ENCODE measurements at places on chromosomes 6 and 20.

GRCh38 chr20:35328095-35328685, 36.0 kb upstream of the FAM83C start:
- no peaks in the 10 kb centered on the region for H3K36me3 ChIP-seq
- H3K27ac ChIP-seq: no peak overlapping the region
- peaks cover 5% of the 10 kb centered on the region for H3K4me1 ChIP-seq
- no peak for DNase-seq
- no peak overlapping the region for H3K4me3 ChIP-seq

GRCh38 chr6:168415098-168415992, 25.6 kb upstream of the SMOC2 start:
- H3K36me3 ChIP-seq: no peaks in the 10 kb centered on the region
- no peak overlapping the region for H3K27ac ChIP-seq
- DNase-seq: no peak
- peaks cover 5% of the 10 kb centered on the region for H3K27me3 ChIP-seq
- H3K4me3 ChIP-seq: no peak overlapping the region

DNA sequence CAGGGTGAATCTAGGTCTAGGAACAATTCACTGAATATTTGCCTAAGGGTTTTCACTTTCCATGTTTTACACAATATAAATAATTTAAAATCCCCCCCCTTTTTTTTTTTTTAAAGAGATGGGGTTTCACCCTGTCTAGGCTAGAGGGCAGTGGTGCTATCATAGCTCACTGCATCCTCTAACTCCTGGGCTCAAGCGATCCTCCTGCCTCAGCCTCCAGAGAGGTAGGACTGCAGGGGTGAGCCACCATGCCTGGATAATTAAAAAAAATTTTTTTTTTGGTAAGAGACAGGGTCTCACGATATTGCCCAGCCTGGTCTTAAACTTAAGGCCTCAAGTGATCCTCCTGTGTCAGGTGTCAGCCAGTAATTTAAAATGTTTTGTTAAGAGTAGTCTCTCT, 17.8 kb downstream of the QKI start:
- H3K27me3 ChIP-seq: no peaks in the 10 kb centered on the region
- no peak for DNase-seq
- H3K4me1 ChIP-seq: peaks cover 11% of the 10 kb centered on the region
- no peaks in the 10 kb centered on the region for H3K36me3 ChIP-seq
- no peak overlapping the region for H3K4me3 ChIP-seq
- H3K27ac ChIP-seq: peak overlapping the region; percentile 40

DNA sequence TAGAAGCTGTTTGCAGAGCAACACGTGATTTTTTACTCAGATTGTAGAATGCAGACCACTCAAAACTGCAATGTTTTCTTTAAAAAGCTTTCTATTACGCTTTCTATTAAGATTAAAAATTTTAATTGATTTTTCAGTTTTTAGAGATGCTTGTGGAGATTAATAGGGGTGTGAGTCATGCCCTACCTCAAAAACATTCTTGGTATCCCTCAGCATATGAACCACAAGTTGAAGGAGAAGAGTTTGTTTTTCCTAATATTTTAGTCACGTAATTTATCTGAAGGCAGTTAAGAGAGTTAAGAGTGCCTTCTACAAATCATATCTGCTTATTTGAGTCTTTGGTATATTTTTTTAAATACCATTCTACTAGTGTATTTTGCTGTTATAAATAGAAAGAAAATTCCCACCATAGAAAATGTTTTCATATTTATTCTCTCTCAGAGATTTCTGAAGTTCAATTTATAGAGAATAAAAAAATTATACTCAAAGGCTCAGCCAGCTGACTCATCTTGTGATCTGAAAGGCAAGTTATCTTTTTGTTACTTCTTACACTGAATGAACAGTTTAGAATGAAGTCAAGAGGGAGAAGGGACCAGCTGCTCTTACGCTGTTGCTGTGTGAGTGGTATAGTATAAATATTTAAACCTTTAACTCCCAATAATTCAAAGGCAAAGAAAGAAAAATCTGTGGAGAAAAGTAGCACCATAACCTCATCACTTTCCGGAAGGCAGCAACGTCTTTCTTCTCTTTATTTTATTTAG, 7.6 kb downstream of the RIPOR2 start:
- H3K4me1 ChIP-seq: no peaks in the 10 kb centered on the region
- H3K27ac ChIP-seq: no peak overlapping the region
- H3K4me3 ChIP-seq: no peak overlapping the region
- DNase-seq: peak; percentile 25

Measured in spinal cord (tissue), 10 donors.